ENCODE measurements at places on chromosomes 1 and 21.
A peak's percentile ranks its signal among the peaks of the same experiment; 100 is the strongest.

DNA sequence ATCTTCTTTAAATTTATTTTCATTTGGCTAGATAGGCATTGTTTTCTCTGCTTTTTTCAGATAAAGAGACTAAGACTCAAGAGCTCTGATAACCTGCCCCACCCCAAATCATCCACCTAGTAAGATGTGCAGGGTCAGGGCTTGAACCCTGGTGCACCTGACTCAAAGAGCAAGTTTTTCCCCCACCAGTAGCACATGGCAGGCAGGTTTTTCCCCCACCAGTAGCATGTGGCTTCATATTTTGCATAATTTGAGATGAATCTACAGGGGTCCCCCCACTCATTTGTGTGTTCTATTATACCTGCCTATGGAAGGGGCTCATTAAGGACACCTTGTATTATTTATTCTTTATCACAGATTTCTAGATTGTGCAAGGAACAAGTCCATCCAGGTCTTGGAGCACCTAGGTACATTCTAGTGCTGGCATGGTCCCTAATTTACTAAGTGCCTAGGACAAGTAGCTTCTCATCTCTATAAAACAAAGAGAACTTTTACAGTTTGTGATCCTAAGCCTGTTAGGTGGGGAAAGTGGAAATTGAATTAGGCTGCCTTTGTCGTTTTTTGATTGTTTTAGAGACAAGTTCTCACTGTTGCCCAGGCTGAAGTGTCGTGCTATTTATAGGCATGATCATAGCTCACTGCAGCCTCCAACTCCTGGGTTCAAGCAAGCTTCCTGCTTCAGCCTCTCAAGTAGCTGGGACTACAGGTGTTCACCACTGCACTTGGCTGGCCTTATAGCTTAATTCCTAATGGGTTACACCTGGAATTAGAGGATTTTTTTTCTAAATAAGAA, 13.2 kb upstream of the CTSE start:
- DNase-seq, result no peak

DNA sequence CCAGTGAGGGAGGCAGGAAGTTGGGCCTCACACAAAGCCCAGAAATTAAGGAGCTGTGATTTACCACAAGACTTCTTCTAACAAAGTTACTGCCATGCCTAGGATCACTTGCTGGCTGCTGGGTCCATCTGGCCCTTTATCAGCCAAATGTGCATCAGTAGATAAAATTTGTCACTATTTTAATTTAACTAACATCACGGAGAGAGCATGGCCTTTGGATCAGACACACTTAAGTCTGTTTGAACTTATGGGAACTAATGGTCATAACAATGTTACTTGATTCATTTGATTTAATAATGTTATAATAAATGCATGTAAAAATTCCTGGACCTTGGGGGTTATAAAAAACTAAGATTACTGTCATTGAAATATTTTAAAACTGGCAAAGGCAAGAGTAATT, 67.2 kb upstream of the CCDC190 start:
- no peak for DNase-seq

DNA sequence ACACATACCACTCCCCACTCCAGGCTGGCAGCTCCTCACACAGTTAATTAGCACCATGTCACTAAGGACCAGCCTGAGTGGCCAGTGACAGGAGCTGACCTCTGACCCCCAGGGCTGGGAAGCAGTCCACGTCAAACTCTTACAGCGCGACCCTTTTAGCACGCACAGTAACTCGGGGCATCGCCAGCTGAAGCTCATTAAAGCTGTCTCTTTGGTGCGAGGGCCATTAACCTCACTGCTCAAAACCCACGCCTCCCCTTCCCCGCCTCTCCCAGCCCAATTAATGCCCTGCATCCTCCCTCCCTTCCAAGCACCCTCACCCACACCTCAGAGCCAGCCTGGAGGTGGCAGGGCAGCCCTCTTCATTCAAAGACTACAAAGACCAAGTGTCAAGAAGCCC, 31.7 kb downstream of the DMAP1 start:
- DNase-seq, result no peak

- DNase-seq, result no peak
These were observed 34.1 kb downstream of the TP53BP2 start for GRCh38 chr1:223811634-223812101.

DNA sequence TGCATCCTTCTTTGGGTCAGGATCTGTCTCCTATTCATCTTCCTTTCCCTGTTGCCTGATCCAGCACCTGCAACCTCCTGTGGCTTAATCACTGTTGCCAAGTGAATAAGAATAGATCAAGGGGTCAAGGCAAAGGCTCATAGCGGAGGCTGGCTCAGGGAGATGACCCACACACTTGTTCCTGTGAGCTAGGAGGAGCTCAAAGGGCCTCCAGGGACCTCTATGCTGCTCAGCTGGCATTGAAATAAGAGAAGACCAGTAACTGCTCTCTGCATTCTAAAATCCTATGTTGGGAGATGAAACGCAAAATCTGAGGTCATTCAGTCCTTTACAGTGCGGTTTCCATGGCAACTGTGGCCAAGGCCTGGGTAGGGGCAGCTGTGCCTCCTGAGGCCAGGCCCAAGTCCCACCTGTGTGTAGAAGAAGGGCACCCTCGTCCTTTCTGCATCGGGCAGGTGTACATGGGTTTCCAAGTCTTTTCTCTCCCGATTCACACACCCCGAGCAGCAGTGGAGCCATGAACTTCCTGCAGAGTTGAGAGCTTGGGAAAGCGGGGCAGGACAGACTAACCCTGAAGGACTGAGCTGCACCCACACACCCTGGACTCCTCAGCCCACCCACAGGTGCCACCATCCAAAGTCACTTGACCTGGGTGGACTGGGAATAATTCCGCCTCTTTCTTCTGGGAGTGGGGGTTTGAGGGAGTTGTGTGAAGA, 27.8 kb upstream of the STUM start:
- peak; percentile 10 for DNase-seq

DNA sequence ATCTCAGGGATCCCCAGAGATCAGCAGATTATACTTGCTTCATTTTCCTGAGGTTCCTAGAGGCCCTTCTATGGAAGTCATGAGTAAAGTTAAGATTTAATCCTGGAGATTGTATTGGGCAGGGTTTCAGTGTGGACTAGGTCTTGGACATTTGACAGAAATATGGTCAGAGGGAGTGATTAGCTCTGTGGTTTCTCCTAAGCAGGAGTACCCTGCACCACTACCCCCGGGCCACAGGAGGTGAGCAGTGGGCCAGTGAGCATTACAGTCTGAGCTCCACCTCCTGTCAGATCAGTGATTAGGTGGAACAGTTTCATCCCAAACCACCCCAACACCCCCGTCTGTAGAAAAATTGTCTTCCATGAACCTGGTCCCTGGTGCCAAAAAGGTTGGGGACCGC, 43.2 kb downstream of the PHACTR4 start:
- no peak for DNase-seq

DNA sequence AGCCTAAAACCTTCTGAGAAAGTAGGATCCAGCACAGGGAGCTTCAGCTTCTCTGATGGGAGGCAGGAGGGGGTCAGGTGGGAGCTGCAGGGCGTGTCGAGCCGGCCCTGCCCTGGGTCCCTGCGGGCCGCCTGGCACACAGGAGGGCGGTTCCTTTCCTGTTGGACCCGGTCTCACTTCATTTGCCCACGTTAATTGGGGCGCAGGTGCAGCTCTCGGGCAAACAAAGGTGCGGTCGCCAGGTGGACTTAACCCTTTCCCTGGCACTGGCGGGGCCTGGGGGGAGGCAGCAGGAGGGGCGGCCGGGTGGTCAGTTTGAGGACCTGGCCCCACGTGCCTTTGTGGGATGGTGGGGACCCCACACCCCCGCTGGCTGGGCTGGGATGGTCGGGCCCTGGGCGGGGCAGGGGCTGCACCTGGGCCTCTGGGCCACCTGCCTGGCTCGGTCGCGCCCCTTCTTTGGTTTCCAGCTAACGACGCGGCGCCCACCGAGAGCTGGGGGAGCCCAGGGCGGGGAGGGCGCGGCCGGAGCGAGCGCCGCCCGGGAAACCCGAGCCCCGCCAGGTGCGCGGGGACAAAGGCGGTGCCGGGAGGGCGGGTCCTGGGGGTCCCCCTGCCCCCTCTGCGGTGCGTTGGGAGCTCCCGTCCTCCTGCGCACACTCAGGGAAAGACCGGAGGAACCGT, 20.8 kb upstream of the C1orf159 start:
- DNase-seq, result no peak

GRCh38 chr1:6144647-6145395, 35.3 kb downstream of the CHD5 start:
- DNase-seq, result no peak

- DNase-seq, result no peak
These were observed 1093.9 kb downstream of the ADGRL2 start for GRCh38 chr1:82894635-82895034.

DNA sequence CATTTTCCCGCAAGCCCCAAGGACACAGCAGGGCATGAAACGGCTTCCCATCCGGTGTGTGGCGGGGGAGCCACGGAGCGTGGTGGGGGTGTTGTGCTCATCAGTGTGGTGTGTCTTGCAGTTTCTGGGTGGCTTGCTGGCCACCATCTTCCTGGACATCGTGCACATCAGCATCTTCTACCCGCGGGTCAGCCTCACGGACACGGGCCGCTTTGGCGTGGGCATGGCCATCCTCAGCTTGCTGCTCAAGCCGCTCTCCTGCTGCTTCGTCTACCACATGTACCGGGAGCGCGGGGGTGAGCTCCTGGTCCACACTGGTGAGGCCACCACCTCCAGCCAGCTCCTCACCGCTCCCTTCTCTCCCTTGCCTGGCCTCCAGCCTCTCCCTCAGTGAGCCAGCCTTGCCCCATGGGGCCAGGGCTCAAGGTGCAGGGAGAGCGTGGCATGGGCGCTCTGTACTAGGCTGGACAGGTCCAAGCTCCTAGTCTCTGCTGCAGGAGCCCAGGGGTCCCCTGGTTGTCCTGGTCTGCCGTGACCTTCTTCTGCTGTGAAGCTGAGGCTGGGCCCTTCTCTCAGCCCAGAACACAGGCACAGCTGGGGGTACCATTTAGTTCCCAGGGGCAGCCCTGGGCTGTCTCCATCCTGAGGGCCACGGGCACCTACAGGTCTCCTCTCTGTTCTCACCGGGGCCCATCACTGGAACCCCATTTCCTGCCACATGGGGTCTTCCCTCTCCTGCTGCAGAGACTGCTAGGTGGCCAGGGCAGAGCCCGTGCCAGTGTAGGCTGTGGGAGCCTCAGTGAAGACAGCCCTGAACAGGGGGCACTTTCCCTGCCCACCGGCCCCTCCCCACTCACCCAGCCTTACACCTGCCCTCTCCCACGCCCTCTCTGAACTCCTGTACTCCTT, 12.6 kb downstream of the AGTRAP start:
- DNase-seq, result no peak

DNA sequence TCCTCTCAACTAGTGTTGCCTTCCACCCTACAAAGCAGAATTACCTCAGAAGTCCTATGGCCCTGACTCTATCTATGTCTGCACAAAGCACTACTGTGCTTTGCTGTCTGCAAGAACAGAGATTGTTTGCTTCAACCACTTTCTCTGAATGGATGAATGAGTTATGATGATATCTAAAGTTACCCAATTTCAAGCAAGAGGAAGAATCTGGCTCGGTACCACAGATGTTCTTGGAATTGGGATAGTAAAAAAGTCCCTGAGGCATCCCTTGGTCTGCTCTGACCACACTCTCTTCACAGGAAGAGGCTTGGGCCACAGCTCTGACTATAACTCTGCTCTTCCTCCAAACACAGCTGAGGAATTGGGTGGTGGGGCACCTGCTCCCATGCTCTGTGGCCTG, 31.2 kb downstream of the MTARC1 start:
- DNase-seq, result no peak

DNA sequence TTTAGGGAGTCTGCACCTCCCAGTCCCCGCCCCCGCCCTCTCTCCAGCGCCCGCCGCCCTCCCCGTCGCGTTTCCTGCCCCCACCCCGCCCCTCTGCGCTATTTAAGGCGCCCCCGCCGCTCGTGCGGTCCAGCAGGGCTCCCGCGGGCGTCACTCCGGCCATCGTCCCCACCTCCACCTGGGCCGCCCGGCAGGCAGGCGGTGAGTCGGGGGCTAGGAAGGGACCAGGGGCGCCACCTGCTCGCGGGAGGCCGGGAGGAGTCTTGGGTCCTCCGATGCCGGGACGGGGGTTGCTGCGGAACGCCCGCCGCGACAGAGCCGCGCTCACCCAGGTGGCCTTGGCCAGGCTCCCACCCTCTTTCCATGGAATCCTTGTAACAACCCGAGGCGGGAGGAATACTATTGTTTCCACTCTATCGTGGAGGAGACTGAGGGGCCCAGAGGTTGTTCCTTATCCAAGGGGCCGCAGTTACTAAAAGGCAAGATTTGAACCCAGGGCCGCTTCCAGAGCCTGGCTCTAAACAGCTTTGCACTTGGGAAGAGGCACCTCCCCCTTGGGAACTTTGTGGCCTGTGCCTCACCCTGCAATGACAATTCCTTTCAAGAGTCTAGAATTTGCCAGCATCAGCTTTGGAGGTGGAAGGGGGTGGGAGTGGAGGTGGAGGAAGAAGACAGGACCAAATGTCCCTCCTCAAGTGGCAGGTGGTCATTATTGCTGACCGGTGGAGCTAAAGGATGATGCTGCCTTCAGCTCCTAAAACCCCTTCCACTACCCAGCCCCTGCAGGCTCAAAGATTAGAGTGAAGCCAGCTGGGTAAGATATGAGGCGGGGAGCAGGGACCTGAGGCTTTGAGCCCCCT, at the start of gene GJA4:
Gene GJA4 (plus strand): TSS at position 132 of the 860 bp plus-strand sequence. CDS start 1,215 bp downstream, outside the sequence.
- DNase-seq, result no peak

DNA sequence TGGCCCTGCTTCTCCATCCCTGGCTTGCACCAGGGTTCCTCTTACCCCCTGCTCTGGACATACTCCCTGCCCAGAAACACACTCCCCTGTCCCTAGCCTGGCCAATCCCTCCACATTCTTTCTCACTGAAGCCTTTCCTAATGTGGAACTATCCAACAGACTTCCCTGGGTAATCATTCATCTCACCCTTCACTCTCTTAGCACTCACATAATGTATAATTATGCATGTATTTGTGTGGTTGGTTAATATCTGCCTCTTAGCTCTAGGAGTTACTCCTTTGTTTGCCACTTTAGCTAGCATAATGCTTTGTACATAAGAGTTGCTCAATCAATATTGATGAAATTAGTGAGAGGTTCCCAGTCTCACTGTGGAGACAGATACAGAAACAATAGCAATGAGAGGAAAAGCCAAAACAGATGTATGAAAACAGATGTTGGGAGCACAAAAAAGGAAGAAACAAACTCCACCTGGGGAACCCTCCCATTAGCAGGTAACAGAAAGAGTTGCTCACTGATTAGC, 76.9 kb upstream of the WARS2 start:
- no peak for DNase-seq

DNA sequence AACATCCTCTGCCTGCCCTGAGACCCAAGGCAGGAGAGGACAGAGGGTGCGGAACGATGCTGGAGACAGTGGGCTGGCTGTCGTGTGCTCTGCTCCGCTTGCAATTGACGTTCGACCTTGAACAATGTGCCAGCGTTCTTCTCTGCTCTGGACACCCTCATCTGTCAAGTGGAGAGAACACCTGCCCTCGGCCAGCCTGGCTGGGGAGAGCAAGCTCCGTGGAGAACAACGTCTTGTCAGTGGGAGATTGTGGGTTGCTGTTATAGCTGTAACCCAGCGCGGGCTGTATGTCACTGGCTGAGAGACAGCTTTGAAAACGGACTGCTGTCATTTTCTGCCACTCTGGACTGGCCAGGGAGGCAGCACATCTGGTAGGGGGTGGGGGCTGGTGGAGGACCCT, 14.7 kb downstream of the KIAA1614 start:
- DNase-seq, result peak; percentile 80

All from adrenal gland (tissue), 19 donors.